ENCODE measurements at places on chromosomes 12 and 14. TPM values are rescaled to one million over a fixed set of nuclear protein-coding genes. Genes with fewer than 3 reads are reported as not detected.

Gene HOXC11
- not detected for total RNA-seq

Gene CLEC6A
- total RNA-seq, result not detected

Gene RPL10L
- not detected for total RNA-seq

Gene TMEM132D
- total RNA-seq, result 0.17 TPM

Gene REP15
- total RNA-seq, result 1.3 TPM

Gene DHRS7
- total RNA-seq, result 46.1 TPM

Gene RAPGEF3
- 21.4 TPM for total RNA-seq

Gene TUNAR
- not detected for total RNA-seq

Gene RTN1
- total RNA-seq, result 10.9 TPM

Gene TAS2R50
- total RNA-seq, result 0.99 TPM

Gene GLI1
- total RNA-seq, result 0.84 TPM

Gene AICDA
- total RNA-seq, result not detected

Gene EIF2S3B
- 0.17 TPM for total RNA-seq

Gene PMCH
- total RNA-seq, result not detected

Gene GPD1
- 0.29 TPM for total RNA-seq

Measured in esophagus muscularis mucosa (tissue), 4 donors.